ENCODE measurements at places on chromosomes 3 and 15.

- no peak for DNase-seq
Observed at GRCh38 chr15:50321680-50322210, 33.3 kb downstream of the GABPB1 start.

- DNase-seq: no peak
Observed at GRCh38 chr3:189577050-189577951, 53.9 kb upstream of the TP63 start.

GRCh38 chr3:133894353-133895207 is 1.1 kb downstream of the RAB6B start:
- DNase-seq: no peak

DNA sequence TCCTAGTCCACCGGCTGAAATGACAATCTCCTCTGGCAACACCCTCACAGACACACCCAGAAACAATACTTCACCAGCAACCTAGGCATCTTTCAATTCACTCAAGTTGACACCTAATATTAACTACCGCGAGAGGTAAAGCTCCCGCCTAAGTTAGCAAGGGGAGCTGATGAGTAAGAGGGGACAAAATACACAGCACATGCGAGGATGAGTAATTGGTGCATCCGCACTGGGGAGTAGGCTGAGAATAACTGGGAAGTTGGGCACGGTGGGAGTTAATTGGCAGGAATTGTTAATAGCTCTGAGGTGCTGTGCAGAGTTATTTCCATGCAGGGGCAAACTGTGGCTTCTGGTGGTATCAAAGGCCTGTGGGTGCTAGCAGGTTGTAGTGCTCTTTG is 14.5 kb upstream of the PLD1 start:
- DNase-seq: no peak

Data from NB4 (cell line).